ENCODE measurements at places on chromosomes 13 and 19.

- DNase-seq = no peak
These were observed 350.9 kb downstream of the SPRY2 start for GRCh38 chr13:79990048-79990447.

DNA sequence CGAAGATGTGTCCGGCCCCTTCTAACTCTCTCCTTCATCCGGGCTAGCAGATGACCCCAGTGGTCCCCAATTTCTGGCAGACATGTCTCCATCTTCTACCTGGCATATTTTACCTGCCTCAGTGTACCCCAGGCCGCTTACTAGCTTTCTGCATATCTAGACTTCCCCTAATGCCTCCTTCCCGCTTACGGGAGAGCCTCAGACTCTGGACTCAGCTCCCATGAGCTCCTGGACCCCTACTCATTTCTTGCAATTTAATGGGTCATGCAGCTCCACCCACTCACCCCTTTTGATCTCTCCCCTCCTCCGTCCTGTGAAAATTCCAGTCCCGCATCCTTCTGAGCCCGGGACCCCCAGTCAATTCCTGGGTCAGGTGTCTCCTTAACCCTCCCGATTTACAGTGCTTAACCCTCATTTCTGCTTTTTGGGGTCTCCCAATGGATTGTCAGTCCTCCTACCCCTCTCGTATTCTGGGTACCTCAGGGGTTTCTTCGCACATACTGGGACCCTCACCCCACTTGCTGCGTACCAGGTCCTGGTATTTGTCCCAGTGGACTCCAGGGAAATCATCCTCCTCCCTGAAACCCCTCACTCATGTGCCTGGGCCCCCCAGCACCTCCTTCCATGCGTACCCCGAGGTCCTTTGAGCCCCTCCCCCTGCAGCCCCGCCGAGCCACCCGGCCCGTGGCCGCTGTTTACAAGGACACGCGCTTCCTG, 500 bp upstream of the JUNB start:
- no peak for DNase-seq

GRCh38 chr19:27885359-27885758, 1327.6 kb downstream of the UQCRFS1 start:
- DNase-seq = no peak

- DNase-seq = no peak
These were observed 3.0 kb downstream of the IRS2 start for GRCh38 chr13:109783447-109783814.

DNA sequence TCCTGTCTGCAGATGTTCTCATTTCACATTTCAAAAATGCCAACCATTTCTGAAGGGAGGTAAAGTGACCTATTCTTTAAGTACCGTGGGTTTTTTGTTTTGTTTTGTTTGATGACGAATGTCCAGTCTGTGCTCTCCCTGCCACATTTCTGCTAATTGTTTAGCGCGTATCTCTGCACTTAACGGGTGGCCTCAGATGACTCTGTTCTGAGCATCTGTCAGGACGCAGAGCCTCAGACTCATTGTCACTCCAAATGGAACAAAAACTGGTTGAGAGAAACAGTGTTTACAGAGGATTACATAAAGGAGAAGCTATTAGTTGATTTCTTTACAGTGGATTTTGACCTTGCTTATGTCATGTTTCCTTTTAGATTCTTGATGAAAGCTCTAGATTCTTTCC, 23.7 kb downstream of the TPP2 start:
- no peak for DNase-seq

GRCh38 chr19:42313840-42314755, 989 bp downstream of the TMEM145 start:
- no peak for DNase-seq

GRCh38 chr19:3768015-3768747, 3.8 kb downstream of the RAX2 start:
- DNase-seq = no peak

DNA sequence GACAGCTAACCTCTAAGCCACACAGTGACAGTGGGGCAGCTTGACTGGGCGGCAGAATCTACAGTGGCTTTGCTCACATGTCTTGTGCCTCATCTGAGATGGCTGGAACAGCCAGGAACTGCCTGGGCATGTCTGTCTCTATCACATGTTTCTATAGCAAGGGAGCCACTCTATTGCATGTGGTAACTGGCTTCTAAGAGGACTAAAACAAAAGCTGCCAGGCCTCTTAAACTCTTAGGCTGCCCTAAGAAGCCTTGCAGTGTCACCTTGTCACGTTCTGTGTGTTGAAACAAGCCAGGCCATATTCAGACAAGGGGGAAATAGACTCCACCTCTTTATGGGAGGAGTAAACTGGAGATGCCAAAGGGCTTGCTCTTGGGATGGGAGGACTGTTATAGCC, 122.9 kb upstream of the MAB21L1 start:
- DNase-seq = no peak
